ENCODE measurements at places on chromosomes 5 and 9.

DNA sequence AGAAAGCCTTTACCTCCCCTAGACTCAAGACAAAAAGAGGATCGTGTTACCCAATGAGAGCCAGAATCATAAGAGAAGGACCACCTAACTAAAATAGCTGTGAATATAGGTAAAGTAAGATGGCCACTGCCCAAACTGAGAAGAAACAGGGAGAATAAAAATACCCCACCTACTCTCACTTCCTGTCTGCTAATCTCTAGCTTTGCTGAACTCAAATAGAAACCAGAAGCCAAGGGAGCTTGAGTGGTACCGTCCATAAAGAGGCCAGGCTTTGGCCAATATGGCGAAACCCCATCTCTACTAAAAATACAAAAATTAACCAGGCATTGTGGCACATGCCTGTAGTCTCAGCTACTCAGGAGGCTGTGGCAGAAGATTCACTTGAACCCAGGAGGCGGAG is 123.0 kb upstream of the FST start:
- DNase-seq: no peak

GRCh38 chr9:4397917-4398316 is 92.4 kb upstream of the SLC1A1 start:
- DNase-seq: no peak

DNA sequence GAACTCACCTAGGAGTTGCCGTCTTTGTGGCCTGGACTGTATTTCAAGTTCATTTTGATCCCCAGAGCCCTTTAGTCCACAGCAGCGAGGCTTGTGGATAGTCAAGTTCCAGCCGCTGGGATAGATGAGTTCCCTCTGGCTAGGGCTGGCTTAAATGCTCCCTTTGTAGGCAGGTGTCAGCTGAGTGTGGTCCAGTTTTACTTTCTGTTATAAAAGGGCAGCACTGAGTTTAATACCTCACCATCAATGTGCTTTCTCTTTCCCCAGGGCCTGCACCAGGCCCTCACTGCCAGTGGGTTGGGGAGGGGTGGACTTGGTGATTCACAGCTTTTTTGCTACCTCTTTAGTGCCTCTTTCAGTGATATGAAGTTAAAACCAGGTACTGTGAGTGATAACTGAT is 188.2 kb downstream of the SLCO4C1 start:
- no peak for DNase-seq

DNA sequence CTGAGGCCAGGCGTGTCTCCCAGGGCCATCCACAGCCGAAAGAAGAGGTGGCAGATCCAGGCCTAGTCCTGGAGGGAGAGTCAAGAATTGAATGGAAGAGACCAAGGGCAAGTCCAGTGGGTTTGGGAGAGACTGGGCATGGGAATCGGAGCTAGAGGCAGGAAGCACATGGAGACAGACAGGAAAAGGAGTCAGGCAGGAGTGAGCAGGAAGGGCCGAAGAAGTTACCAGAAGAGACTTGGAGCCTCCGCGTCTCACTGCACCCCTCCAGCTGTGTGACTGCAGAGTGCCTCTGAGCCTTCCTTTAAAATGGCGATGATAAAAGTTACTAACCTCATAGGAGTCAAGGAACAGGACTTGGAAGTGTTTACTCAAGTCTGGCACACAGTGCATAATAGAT is 64.4 kb upstream of the ANGPTL2 start:
- no peak for DNase-seq

DNA sequence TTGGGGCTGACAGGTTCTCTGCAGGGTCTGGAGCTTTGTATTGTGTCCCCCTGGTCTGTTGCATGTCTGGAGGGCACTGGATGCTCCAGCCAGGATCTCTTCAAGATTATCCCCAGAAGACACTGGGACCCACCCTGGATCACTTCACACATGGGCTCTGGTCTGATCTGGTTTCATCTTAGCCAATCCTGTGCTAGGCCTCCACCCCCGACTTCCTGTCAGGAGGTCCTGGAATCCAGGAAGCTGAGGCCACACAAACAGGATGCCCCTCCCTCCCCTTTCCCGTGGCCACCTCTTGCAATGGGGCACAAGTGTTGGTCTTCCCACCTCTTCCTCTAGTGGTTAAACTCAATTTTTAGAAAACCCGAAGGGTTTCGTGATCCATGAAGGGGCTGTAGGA is 242.6 kb upstream of the MVB12B start:
- DNase-seq: no peak

DNA sequence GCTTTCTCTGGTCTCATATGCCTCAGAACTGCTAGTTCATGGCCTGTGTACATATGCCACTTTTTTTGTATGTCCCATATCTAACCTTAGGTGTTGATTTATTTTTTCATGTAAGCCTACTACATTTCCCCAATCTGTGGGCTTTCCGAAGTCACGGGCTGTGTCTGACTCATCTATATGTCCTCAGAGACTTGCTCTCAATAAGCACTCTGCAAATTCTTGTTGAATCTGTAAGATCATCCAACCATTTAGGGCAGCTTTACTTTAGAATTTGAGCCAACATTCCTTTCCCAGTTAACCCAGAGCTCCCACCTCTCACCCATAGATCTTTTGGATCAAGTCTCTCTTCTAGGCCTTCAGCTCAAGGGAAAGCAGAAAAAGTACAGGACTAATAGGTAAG is 263.4 kb downstream of the SEC61B start:
- no peak for DNase-seq
